ENCODE measurements at places on chromosomes 4 and X.

DNA sequence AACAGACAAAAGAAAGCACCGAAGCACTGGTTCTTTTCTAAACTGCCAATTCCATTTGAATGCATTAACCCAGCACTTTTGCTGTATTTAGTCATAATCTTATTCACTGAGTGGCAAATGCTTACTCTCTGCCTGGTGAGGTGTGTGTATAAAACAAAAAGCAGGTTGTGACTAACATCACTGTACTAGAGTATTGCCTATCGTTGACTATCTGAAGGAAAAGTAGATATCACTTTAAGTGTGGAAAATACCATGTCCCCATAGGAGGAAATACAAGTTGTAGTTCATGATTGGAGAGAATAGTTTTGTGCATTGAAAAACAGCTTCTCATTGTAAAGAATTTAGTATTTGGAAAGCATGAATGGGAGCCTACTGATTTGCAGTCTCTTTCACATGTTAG lies 2.7 kb downstream of the PDLIM5 start:
- no peak for DNase-seq

- no peak for DNase-seq
Observed at GRCh38 chr4:183358215-183358755, 36.1 kb upstream of the CLDN24 start.

GRCh38 chr4:175776217-175776616 lies 35.8 kb downstream of the GPM6A start:
- peak; percentile 73 for DNase-seq

- DNase-seq, result peak; percentile 81
Observed at GRCh38 chrX:69060631-69061408, 104.4 kb downstream of the PJA1 start.

GRCh38 chr4:76083386-76083988 lies 9.0 kb downstream of the ART3 start:
- DNase-seq, result no peak

- no peak for DNase-seq
Observed at GRCh38 chrX:38652934-38653442, 91.6 kb downstream of the TSPAN7 start.

DNA sequence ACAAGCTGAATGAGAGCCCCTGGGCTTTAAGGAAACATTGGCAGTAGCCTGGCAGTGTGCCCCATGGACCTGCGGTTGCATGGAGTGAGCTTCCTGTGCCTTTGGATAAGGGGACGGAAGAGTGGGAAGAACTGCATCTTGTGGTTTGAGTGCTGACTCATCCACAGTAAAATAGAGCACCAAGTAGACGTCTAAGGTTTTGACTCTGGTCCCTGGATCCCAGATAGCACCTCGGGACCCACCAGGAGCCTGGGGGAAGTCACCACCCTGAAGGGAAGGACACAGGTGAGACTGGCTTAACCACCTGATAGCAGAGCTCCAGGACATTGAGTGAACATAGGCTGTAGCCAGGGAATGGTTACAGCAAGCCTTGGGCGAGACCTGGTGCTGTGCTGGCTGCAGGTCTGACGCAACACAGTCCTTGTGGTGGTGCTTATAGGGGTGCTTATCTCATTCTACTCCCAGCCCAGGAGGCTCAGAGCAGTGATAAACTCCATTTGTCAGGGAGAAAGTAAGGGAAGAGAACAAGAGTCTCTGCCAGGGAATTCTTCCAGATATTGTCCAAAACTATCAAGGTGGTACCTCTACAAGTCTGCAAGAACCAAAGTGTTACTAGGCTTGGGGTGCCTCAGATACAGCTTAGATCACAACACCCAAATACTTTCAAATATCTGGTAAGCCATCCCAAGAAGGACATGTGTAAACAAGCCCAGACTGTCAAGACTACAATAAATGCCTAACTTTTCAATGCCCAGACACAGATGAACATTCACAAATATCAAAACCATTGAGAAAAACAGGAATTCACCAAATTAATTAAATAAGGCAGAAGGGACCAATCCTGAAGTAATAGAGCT lies 123.6 kb upstream of the TET2 start:
- peak; percentile 44 for DNase-seq

DNA sequence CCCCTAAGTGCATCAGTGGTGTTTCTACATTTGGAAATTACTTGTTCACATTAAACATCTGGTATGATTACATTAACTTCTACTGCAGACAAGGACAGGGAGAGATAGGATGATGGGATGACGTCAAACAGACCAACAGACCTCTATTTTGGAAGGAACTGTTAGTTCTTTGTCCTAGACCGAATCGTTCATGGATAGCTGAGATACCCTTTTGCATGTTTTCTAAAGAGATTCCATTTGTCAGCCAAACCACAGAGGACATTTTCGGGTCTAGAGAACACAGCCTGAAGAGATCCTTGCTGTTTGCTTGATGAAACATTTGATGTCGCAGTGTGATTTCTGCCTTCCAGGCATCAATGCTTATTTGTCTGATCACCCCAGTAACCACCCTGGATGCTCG lies 27.7 kb downstream of the CHST7 start:
- no peak for DNase-seq

All from endodermal cell (in vitro differentiated cells).